Activated naive CD8-positive, alpha-beta T cell treated with anti-CD3 and anti-CD28 coated beads, Interleukin-2, amount 10 ng/mL, durations not matched to agents 7 days and 5 days (primary cell): ENCODE measurements at places on chromosomes 3 and 15. TPM values are rescaled to one million over a fixed set of nuclear protein-coding genes. Genes with fewer than 3 reads are reported as not detected.

DNA sequence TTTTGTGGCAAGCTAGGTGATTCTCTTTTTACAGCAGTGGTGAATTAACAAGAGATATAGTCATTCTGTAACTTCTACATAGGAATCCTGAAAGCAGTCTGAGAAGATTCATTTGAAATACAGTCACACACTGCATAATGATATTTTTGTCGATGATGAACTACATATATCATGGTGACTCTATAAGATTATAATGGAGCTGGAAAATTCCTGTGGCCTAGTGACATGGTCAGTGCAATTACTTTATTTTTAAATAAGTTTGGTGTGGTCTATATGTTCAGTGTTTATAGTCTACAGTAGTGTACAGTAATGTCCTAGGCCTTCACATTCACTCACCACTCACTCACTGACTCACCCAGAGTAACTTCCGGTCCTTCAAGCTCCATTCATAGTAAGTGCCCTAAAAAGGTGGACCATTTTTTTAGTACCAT lies 511.4 kb upstream of the MCTP2 start:
- H3K4me1 ChIP-seq: no peaks in the 10 kb centered on the region
- no peaks in the 10 kb centered on the region for H3K27me3 ChIP-seq
- DNase-seq: no peak
- H3K36me3 ChIP-seq: no peaks in the 10 kb centered on the region

GRCh38 chr3:94184781-94185180 lies 121.9 kb downstream of the NSUN3 start:
- no peaks in the 10 kb centered on the region for H3K27me3 ChIP-seq
- no peak for DNase-seq
- no peaks in the 10 kb centered on the region for H3K4me1 ChIP-seq
- H3K4me3 ChIP-seq: no peak overlapping the region
- no peak overlapping the region for H3K27ac ChIP-seq

DNA sequence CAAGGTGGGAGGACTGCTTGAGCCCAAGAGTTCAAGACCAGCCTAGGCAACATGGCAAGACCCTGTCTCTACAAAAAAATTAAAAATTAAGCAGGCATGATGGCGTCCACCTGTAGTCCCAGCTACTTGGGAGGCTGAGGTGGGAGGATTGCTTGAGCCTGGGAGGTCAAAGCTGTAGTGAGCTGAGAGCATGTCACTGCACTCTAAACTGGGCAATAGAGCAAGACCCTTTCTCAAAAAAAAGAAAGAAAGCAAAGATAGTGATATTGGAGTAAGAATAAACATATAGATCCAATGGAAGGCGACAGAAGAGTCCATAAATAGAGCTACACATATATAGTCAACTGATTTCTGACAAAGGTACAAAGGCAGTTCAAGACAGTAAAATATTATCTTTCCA lies 21.3 kb upstream of the ANKRD28 start:
- no peak overlapping the region for H3K4me3 ChIP-seq
- H3K27ac ChIP-seq: no peak overlapping the region
- H3K27me3 ChIP-seq: no peaks in the 10 kb centered on the region
- no peak for DNase-seq
- peaks cover 12% of the 10 kb centered on the region for H3K4me1 ChIP-seq
- H3K36me3 ChIP-seq: no peaks in the 10 kb centered on the region

GRCh38 chr3:29591579-29591978 lies 310.7 kb downstream of the RBMS3 start:
- no peaks in the 10 kb centered on the region for H3K4me1 ChIP-seq
- H3K27me3 ChIP-seq: no peaks in the 10 kb centered on the region
- H3K36me3 ChIP-seq: no peaks in the 10 kb centered on the region
- no peak for DNase-seq
- H3K4me3 ChIP-seq: no peak overlapping the region

DNA sequence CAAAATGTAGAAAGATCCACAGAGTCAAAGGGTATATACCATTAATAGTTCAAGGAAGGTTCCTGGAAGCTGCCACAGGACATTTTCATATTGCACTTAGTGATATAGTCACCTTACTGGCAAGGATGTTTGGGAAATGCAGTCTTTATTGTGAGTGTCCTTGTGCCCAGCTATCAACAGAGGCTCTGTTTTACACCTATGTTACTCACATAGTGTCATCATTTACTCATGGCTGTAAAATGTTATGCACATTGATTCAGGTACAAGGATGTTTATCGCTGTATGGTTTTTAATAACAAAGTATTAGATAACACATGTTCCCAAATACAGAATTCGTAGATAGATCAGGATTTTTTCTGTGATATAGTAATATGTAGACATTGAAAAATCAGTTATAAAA lies 50.9 kb downstream of the ZPLD1 start:
- H3K27ac ChIP-seq: no peak overlapping the region
- H3K27me3 ChIP-seq: peaks cover 3% of the 10 kb centered on the region
- peaks cover 2% of the 10 kb centered on the region for H3K4me1 ChIP-seq
- no peak for DNase-seq
- H3K36me3 ChIP-seq: no peaks in the 10 kb centered on the region
- H3K4me3 ChIP-seq: no peak overlapping the region

DNA sequence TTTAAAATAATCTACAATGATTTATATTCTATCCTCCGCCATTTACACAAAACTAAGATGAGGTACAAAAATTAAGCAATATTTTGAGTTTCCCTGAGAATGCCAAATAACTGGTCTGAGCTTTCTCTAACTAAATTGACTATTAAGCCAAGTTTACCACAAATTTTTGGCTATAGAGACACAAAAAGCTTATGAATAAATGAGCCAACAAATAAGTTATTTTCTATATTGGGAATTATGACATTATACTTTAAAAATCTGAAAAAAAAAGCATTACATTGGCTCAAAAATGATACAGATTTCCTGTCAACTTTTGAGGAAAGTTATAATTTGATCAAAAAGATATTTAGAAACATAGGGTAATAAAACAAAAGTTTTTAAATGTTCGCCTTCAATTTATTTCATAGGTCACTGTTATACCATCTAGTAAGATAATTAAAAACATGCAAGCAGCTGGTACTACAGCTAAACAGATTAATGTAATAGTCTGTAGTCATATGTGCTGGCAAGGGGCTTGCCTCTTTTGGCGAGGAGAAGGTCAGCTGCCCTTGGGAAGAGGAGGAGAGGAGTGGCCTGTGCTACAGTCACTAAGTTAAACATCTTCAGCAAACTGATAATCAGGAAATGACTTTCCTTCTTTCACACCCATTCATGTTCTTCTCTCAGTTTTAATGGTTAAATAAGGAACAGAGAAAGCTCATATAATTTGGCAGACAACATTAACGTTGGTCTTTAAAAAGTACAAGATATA lies 318.5 kb downstream of the TBC1D5 start:
- DNase-seq: no peak
- H3K36me3 ChIP-seq: peaks cover 6% of the 10 kb centered on the region
- no peaks in the 10 kb centered on the region for H3K4me1 ChIP-seq

DNA sequence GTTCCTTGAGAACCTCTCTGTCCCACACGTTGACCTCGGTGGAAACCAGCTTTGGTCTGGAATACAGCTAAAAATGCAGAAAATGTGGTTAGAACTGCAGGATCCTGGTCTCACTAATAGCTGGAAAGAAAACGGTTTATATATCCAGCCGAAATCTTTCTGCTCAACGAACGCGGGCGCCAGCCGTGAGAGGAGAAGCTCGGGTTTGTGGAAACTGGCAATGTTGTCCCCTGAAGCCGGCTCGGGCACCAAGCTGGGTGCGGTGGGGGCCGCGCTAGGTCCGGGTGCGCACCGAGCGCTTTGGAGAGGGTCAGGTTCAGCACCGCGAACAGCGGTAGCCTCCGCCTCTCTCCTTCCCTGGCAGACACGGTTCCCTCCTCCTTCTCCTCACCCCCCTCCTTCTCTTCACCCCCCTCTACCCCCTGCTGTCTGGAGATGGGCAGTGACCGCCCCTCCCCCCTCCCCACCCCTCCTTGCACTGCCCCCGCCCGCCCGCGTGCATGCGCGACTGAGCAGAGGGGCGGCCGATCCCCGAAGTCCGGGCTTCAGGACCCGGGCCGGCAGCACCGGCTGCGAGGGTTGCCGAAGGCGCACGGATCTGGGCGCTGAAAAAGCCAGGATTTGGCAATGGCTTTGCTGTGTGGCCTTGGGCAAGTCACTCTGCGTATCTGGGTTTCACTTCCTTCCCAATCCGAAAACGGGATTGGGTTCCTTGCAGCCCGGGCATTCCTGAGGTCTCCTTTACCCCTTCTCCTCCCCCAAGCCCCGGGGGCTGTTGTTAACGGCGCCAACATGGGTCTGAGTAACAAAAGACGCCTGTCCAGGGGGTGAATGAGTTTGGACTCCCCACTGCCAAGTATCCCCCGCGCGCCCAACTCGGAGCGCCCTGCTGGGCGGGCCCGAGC lies at the start of gene SKOR1:
Gene SKOR1 (plus strand): TSS at position 534 of the 905 bp plus-strand sequence. CDS start 94 bp downstream, at position 628.
- H3K4me1 ChIP-seq: peaks cover 28% of the 10 kb centered on the region
- peak within 1 kb of the TSS; percentile 45 for H3K4me3 ChIP-seq
- H3K27me3 ChIP-seq: peaks cover 76% of the 10 kb centered on the region
- DNase-seq: peak; percentile 56

- DNase-seq: no peak
- H3K36me3 ChIP-seq: no peaks in the 10 kb centered on the region
- no peaks in the 10 kb centered on the region for H3K4me1 ChIP-seq
- no peak overlapping the region for H3K4me3 ChIP-seq
- H3K27ac ChIP-seq: no peak overlapping the region
Measured at GRCh38 chr3:155664925-155665695, 79.8 kb downstream of the PLCH1 start.

GRCh38 chr3:63179862-63180522 lies 98.1 kb upstream of the SYNPR start:
- no peak overlapping the region for H3K4me3 ChIP-seq
- no peaks in the 10 kb centered on the region for H3K27me3 ChIP-seq
- H3K36me3 ChIP-seq: no peaks in the 10 kb centered on the region

DNA sequence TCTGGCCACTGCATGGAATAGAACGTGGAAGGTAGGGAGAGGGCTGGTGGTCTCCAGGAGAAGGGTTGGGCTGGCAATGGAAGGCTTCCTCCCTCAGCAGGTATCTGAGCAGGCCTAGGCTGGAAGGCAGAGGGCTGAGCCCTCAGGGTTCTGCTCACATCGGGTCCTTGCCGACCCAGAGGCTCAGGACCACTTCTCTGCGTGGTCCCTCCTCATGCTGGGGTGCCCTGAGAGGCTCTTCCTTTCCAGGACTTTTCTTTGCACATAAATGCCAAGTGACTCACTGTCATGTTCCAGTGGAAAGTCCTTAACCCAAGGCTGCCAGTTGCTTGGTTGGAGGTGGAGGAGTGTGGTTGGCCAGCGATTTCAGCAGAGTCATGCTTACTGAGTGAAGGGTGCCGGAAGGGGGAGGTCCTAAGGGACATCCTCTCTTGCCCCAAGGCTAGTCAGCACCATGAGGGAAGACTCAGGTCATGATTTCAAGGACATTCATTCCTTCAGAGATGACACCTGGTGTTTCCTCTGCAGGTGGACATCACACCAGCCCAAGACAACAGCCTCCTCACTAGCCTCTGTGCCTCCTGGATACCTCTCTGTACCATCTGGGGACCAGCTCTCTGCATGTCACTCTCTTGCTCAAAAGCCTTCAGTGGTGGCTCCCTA lies 8.2 kb downstream of the SLC6A6 start:
- DNase-seq: no peak
- peaks cover 13% of the 10 kb centered on the region for H3K36me3 ChIP-seq
- peaks cover 27% of the 10 kb centered on the region for H3K4me1 ChIP-seq
- peak overlapping the region; percentile 67 for H3K27ac ChIP-seq
- no peak overlapping the region for H3K4me3 ChIP-seq
- H3K27me3 ChIP-seq: no peaks in the 10 kb centered on the region

- no peaks in the 10 kb centered on the region for H3K36me3 ChIP-seq
- peaks cover 16% of the 10 kb centered on the region for H3K4me1 ChIP-seq
- H3K27me3 ChIP-seq: peaks cover 1% of the 10 kb centered on the region
- no peak overlapping the region for H3K27ac ChIP-seq
Measured at GRCh38 chr15:92112180-92112579, 258.7 kb downstream of the SLCO3A1 start.

GRCh38 chr15:38217191-38217595 lies 35.4 kb upstream of the SPRED1 start:
- H3K4me3 ChIP-seq: no peak overlapping the region
- H3K36me3 ChIP-seq: no peaks in the 10 kb centered on the region
- peaks cover 10% of the 10 kb centered on the region for H3K27me3 ChIP-seq
- H3K27ac ChIP-seq: no peak overlapping the region

DNA sequence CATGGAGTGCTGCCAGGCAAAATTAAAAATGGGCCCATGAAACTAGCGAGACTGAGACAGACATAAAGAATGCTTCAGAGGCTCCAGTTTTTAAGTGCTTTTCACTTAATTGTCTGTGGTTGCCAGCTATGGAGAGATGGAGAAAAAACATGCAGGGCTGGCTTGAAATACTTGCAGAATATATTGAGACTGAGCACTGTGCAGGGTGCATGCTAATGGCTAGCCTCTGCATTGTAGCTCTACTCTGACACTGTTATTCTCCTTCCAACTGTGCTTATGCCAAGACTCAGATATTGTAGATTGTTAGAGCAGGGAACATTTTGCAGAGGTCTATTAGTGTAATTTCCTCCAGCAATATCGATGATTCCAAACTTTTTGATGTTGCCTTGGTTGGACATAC lies 735.0 kb downstream of the PDCD6IP start:
- DNase-seq: no peak
- no peaks in the 10 kb centered on the region for H3K4me1 ChIP-seq
- no peaks in the 10 kb centered on the region for H3K36me3 ChIP-seq
- H3K27me3 ChIP-seq: no peaks in the 10 kb centered on the region
- H3K4me3 ChIP-seq: no peak overlapping the region
- H3K27ac ChIP-seq: no peak overlapping the region

- no peak overlapping the region for H3K4me3 ChIP-seq
- no peaks in the 10 kb centered on the region for H3K36me3 ChIP-seq
- peaks cover 4% of the 10 kb centered on the region for H3K4me1 ChIP-seq
- no peak for DNase-seq
Measured at GRCh38 chr3:50414616-50415015, 55.3 kb upstream of the TMEM115 start.

DNA sequence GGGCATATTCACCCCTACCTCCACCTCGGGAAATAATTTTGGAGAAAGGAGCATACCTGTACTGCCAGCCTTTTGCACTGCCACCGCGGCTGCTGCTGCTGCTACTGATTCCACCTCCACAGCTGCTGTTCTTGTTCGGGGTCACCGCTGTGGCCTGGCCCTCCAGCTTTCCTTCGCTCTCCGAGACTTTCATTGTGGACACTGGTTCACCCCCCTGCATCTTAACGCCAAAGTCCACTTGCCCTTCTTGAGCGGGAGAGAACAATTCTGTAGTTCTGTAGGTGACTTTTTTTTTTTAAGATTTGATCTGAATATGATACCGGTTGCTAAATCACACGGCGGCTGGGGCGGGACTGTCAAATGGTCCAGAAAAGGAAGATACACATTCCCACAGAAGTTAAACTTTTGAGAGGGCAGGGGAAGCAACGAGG lies 701 bp downstream of the OSBPL11 start:
- peaks cover 6% of the 10 kb centered on the region for H3K36me3 ChIP-seq
- peak overlapping the region; percentile 84 for H3K27ac ChIP-seq
- H3K4me1 ChIP-seq: peaks cover 18% of the 10 kb centered on the region
- H3K27me3 ChIP-seq: no peaks in the 10 kb centered on the region
- H3K4me3 ChIP-seq: peak overlapping the region; percentile 95
- DNase-seq: peak; percentile 38

Gene CLDN16
- not detected for total RNA-seq

Gene CCDC80
- total RNA-seq: not detected

Gene CCDC39
- total RNA-seq: not detected

Gene ROBO1
- total RNA-seq: 5.4 TPM

Gene ATP8B4
- 25.0 TPM for total RNA-seq

Gene KLHL40
- total RNA-seq: not detected

Gene C3orf20
- total RNA-seq: 0.17 TPM

Gene ZPLD1
- total RNA-seq: not detected
